ENCODE measurements at places on chromosomes 4 and X.
A peak's percentile ranks its signal among the peaks of the same experiment; 100 is the strongest.

- no peak for DNase-seq
Observed at GRCh38 chrX:40131654-40132337, 34.0 kb upstream of the BCOR start.

- no peak for DNase-seq
Observed at GRCh38 chrX:19188566-19188965, 66.3 kb upstream of the ADGRG2 start.

DNA sequence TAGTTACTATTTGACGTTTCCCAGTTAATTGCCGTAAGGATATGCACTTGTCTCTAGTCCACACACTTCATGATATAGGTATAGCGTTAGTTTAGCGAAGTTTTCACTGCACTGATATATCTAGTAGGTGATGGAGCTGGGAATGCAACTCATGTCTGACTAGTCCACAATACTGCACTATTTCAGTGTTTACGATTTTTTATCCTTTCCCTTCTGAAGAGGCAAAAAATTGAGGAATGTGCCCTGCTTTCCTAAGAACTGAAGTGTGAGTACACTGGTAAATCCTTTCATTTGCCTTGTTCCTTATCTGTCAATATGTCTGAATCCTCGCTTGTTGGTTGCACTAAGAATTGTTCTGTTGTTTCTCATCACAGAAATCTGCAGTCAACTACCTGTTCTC, 1.0 kb downstream of the RPL36A start:
- no peak for DNase-seq

DNA sequence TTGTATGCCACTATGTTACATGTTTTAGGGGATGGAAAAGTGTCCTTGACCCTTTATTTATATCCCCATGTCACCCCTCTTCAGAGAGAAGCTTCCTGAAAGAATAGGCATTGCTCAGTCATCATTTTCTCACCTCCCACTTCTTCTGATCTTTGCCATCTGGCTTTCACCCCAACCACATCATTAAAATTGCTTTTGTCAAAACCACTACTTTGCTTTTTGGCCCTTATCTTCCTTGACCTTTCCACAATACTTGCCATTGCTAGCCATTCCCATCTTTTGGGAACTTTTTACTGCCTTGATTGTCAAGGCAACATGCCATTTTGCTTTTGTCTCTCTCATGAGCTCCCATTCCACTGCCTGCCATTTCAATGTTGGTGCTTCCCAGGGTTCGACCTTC, 14.9 kb upstream of the FAM9B start:
- DNase-seq: no peak

- peak; percentile 90 for DNase-seq
Observed at GRCh38 chrX:153900831-153901752, 3.4 kb upstream of the AVPR2 start.

- peak; percentile 16 for DNase-seq
Observed at GRCh38 chr4:16524911-16525554, 298.8 kb upstream of the TAPT1 start.

- DNase-seq: peak; percentile 14
Observed at GRCh38 chrX:41293269-41293668, 40.7 kb upstream of the DDX3X start.

- no peak for DNase-seq
Observed at GRCh38 chr4:5098176-5098575, 46.9 kb downstream of the STK32B start.

DNA sequence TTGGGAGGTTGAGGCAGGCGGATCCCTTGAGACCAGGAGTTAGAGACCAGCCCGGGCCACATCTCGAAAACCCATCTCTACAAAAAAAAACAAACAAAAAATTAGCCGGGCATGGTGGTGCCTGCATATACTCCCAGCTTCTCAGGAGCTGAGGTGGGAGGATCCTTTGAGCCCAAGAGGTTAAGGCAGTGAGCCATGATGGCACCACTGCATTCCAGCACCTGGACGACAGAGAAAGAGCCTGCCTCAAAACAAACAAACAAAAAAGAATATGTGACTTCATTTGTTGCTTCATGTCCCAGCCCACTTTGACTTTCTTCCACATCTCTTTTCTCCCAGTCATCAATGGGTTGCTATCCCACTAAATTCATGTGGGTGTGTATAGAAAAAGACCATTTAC, 79.7 kb downstream of the BCOR start:
- DNase-seq: no peak

- DNase-seq: no peak
Observed at GRCh38 chr4:109436504-109436903, 2.9 kb downstream of the SEC24B start.

- DNase-seq: peak; percentile 24
Observed at GRCh38 chr4:177190995-177191580, 118.6 kb upstream of the NEIL3 start.

DNA sequence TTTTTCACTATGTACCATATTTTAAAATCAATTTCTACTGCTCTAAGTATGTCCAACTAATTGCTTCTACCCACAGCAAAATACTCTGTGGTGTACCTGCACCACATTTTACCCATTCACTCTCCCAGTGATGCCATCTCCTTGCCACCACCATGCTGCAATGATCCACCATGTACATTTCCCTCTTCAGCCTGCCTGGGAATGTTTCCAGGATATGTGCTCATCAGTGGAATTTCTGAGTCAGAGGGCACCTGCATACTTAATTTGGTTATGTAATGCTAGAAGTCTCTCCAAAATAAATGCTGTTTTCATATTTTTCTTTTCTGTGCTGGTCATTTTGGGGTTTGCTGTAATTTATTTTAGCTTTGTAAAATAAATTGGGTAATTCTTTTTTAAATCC, 33.2 kb upstream of the OCIAD2 start:
- peak; percentile 88 for DNase-seq

DNA sequence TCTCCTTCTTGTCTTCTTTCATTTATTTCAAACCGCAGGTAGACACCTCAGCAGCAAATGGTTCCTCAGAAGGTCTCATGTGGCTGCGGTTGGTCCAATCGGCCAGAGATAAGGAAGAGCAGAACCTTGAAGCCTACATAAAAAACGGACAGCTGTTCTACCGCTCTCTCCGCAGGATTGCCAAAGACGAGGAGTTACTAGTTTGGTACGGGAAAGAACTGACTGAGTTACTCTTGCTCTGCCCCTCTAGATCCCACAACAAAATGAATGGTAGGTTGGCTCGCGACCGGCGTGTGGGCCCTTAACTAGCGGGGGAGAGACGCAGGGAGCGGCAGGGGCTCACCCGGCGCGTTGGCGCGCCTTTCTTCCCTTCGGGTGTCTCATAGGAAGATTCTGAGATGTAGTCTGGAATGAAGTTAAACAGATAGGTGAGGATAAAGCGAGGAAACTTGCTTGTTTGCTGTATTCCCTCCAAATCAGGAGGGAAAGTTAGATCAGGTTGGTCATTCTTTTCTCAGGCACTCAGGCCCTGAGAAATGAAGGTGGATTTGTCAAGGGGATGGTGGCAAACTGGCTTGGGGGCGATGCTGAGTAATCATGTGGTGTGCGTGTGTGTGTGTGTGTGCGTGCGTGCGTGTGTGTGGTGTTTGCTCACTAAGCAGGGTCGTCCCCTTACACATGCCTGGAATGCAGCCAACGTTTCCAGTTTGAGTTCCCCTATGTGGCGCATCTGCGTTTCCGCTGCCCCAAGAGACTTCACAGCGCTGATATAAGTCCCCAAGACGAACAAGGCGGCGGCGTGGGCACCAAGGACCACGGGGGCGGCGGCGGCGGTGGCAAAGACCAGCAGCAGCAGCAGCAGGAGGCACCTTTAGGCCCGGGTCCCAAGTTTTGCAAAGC, 4.2 kb downstream of the PRDM8 start:
- peak; percentile 18 for DNase-seq

- DNase-seq: no peak
Observed at GRCh38 chr4:159476886-159477285, 374.0 kb downstream of the RAPGEF2 start.

GRCh38 chr4:93810340-93810992, 18.1 kb upstream of the ATOH1 start:
- no peak for DNase-seq

DNA sequence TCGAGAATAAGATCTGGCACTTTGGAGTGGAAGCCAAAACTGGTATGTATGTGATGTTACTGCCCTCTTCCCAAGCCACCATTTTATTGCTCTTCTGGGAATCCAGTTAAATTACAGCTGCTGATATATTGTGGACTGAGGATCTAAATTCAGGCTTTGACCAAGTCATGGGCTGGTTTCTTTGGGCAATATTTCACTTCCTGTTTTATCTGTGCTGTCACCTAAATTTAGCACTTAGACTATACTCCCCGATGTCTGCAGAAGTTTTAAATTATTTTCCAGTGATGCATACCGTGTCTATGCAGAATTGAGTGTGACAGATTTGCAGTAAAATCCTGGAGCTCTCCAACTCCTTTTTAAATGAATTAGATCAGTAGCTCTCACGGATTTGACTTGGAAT, 100.0 kb downstream of the TEX13A start:
- DNase-seq: no peak

GRCh38 chr4:184807797-184808712, 17.7 kb downstream of the ACSL1 start:
- peak; percentile 85 for DNase-seq

GRCh38 chrX:17563076-17563475, 174.2 kb upstream of the SCML1 start:
- DNase-seq: no peak

DNA sequence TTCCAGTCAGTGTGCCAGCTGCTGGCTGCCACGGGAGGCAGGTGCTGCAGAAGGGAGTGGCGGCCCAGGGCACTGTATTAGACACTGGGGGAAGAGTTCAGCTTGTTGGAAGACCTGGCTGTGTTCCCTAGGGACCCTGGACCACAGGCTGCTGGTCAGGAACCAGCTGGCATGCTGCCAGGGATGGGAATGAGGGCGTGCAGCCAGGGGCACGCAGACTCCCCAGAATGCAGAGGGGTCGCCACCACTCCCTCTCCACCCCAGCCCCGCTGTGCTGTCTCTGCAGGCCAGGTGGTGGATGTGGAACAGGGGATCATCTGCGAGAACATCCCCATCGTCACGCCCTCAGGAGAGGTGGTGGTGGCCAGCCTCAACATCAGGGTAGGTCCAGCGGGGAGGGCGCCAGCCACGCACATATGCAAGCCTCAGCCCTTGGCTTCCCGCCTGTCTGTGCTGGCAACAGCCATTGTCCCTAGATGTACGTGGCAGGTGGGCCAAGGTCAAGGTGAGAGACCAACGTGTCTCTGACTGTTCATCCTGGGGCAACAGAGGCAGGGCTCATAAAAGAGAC, 12.3 kb downstream of the ABCD1 start:
- DNase-seq: no peak
